ENCODE measurements at places on chromosomes 11 and 22.

GRCh38 chr22:32475468-32476010 lies 928 bp downstream of the FBXO7 start:
- no peak for DNase-seq

DNA sequence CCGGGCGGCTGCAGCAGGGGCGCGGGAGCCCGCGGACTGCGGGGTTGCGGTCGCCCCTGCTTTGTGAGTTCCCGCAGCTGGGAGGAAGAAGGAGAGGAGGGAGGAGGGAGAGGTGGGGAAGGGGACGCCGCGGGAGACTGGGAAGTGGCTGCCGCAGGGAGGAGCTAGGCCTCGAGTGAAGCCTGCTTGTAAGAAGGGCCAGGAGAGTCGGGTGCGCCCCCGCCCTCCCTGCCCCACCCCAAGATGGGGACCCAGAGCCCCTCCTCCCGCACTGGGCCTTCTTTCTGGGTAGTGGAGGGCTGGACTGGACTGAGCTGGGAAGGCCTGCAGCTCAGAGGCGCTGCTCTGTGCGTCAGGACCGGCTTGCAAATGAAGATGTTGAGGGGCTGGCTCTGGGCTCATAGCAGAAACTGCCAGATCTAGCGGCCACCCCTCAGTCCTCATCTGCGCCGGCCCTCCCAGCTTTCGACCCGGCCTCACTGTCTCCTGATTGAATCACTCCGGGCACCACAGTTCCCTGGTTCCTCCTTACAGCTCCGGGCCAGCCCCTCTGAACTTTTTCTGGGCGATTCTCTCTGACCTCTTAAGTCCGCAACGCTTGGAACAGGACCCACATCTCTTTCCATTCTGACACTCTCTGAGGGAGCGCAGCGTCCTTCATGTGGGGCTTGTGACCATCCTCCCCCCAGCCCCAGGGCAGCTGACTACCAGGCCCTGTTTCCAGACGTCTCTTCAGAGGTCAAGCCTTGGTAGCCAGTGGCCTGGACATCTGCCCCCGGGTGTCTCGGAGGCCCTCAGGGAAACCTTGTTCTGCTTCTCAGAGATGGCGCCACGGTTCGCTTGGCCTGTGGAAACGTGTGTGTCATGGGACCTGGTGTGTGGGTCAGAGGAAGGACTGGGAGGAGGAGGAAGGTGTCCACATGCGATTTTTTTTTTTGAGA lies 21.9 kb downstream of the SERPINH1 start:
- peak; percentile 64 for DNase-seq

GRCh38 chr22:17920145-17920605 lies 104.2 kb downstream of the MICAL3 start:
- DNase-seq, result peak; percentile 48

DNA sequence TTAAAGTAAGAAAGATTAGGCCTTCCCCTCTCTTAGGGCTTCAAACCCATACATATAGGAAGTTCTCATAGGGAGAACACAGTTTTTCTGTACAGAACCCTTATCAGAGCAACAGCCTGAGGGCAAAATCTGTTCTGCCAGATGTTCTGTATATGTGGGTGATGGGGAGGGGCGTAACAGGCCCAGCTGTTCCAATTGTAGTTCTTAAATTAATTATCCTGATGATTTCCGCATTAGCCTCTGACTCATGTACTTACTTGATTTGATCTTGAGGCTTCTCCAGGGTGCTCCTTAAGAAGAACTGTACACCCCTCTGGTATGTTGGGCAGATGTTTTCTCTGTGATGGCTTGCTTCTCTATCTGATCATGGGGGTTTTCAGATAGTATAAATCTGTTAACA lies 123.1 kb upstream of the C11orf87 start:
- no peak for DNase-seq

- DNase-seq, result no peak
Observed at GRCh38 chr11:84580428-84580827, 1046.7 kb downstream of the DLG2 start.

- DNase-seq, result peak; percentile 89
Observed at GRCh38 chr11:1382831-1383607, 6.7 kb upstream of the BRSK2 start.

DNA sequence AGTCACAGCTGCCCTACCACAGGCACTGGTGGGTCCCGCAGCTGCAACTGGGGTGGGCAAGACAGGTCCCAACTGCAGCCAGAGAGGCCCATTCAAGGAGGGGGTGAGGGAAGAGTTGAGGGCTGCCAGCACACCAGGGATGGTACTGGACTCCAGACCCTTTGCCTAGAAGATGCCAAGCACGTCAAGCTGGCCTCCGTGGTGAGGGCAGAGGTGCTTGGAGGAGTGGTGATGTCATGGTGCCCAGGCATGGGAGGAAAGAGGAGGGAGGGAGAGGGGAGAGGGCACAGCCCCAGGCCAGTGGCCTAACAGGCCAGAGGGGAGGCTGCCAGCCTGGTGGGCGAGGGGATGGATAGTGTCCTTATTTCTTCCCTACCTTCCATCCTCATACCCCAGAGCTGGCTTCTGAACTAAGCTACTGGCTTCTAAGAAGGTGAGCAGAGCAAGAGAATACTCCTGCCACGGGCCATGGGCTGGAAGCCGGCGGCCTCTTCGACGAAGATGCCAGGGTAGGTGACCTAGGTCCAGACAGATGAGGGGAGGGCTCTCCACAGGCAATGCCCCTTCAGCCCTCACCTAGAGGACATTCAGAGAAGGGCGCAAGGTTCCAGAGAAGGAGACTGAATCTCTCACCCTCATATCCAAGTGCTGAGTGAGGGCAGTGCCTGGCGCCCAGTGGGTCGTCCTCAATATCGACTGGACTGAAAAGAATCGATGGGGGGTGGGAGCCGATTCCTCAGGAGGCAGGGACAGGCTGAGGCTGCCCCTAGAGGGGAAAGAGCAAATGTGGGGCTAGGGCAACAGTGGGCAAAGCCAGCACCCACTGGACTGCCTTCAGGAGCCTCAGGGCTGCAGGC lies 1.8 kb downstream of the SYT7 start:
- DNase-seq, result no peak

DNA sequence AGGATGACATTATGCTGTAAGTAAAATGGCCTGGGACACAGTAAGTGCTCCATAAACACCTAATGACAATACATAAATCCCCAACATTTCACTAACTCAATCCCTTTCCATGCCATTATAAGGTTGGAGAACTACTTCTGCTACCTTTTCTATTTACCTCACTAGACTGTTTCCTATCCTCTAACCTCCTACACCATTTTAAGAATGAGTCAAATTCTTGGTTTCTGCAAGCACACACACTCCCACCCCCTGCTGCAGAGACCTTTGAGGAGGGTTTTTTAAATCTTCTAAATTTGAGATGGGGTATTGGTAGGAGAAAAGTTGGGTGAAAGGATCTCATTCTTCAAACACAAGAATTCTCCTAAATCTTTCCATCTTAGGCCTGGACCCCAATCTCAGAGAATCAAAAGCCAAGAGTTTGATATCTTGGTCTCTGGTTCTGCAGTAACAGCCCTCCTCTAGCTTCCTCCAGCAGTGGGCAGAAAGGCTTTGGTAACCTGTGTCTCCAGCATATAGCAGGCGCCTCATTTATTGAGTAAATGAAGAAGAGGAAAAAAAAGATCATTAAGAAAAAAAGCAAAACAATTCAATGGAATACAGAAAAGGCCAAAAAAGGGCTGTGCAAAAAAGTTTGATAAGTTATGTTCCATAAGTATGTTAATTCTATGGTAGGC lies 42.3 kb downstream of the SYTL2 start:
- DNase-seq, result no peak

DNA sequence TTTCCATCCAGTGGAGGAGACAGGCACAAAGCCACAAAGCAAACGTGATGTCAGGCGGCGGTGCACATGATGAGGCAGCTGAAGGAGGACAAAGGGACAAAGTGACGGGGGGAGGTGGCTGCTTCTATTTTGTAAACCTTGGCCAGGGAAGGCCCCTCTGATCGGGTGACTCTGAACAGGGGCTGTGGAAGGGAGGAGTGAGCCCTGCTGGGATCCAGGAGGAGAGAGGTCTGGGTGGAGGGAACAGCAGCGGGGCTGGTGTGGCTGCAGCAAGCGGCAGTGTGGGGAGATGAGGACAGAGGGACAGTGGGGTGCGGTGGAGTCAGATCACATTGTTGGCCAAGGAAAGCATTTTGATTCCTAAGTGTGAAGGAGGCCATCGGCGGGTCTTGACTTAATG lies 36.7 kb downstream of the SHISAL1 start:
- no peak for DNase-seq

DNA sequence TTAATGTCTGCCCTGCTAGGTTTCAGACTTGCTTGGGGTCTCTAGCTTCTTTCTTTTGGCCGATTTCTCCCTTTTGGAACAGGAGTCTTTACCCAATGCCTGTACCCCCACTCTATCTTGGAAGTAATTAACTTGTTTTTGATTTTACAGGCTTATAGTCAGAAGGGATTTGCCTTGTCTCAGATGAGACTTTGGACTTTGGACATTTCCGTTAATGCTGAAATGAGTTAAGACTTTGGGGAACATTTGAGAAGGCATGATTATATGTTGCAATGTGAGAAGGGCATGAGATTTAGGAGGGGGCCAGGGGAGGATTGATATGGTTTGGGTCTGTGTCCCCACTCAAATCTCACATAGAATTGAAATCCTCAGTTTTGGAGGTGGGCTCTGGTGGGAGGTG lies 5.1 kb downstream of the KDM4F start:
- DNase-seq, result no peak

DNA sequence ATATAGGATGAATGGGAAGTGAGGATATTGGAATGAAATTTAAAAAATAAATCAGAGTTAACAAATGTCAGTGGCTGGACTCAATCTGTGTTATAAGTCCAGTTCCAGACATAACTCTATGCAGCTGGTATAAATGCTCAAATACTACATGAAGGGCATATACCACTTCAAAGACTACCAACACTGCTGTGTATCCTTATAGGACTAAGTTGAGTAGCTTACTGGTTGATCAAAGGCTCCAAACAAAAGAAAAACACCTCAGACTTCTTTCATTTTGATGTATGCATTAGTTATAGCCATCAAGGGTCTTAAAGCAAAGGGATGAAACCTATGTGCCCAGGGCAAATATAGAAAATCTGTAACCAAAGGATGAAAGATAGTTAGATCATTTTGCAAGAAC lies 86.2 kb downstream of the PAK1 start:
- DNase-seq, result no peak

GRCh38 chr11:128157423-128158298 lies 429.7 kb downstream of the ETS1 start:
- peak; percentile 85 for DNase-seq

GRCh38 chr11:17267576-17267975 lies 9.0 kb upstream of the NUCB2 start:
- DNase-seq, result peak; percentile 79

DNA sequence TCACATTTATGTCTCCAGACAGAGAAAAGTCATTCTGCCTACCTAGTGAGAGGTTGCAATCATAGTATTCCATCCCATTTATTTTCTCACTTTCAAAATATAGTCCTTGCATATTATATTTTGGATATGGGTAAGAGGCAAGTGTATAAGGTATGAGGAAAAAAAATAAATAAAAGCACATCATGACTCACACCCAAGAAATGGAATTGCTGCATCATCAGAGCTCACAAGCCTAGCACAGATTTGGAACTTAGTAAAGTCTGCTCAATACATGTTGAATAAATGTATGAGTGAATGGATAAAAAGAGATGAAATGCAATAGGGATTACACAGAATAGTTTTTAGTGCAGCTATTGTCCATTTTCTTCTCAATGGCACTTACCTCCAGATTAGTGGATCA lies 2.5 kb upstream of the OR51G1 start:
- no peak for DNase-seq

- DNase-seq, result no peak
Observed at GRCh38 chr22:39917776-39918495, 17.1 kb downstream of the GRAP2 start.

All from common myeloid progenitor, CD34-positive (primary cell).